T-helper 9 cell (primary cell): ENCODE measurements at places on chromosomes 2 and 18.

DNA sequence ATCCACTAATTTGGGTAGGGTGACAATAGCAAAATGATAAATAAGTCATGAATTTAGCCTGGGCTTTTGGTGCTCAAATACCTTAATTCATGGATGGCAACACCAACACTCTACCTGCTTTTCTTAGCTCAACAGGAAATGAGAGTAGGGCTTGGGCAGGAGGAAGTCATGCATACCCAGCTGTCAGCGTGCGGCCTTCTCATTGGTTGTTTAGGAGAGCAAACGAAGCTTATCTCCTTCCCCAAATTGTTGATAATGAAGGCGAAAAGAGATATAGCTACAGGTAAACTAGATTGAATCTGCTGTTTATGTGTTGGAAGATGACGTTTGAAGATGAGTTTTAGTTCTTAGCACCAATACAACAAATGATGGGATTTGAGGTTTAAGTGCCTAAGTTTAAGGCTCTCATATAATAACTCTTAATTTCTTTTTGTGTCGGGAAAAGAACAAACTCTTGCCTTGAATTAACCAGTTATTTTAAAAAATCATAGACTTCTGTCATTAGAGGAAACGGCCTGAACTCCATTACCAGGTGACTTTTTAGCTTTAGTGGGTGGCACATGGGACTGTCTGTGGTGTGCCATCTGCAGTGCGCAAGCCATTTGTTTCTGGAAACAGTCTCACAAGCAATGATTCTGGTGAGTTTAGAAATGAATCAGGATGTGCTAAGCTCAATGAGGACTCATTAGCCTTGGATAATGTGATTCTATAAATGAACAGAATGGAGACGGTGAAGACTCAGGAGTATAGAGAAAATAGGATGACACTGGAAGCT is 19.8 kb downstream of the MAP4K4 start:
- no peak for DNase-seq

GRCh38 chr2:73856214-73856613 is 27.5 kb downstream of the STAMBP start:
- DNase-seq, result no peak

GRCh38 chr2:96934831-96935540 is 51.4 kb downstream of the FAM178B start:
- DNase-seq, result no peak

DNA sequence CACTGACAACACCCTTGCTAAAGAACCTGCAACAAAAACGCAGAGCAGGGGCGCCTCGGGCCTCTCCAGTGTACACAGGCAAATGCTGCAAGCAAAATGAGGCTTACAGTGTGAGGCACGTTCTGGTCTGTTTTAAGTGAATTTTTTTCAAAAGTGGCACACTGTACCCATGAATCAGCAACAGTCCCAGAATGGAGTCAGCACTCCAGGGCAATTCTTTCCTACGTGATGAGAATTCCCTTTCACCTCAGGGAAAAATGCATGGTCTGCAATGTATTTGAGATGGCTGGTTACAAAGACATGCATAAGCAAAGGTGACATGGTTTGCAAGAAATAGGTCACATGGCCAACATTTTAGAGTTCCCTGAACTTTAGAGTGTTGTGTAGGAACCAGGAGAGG is 94.4 kb downstream of the UXS1 start:
- DNase-seq, result no peak

- DNase-seq, result no peak
Measured at GRCh38 chr2:45167920-45168629, 158.8 kb upstream of the SIX2 start.

GRCh38 chr2:80185091-80185490 is 119.5 kb downstream of the LRRTM1 start:
- no peak for DNase-seq

GRCh38 chr18:23574611-23575308 is 11.5 kb downstream of the NPC1 start:
- DNase-seq, result no peak

GRCh38 chr2:100513650-100514049 is 43.4 kb downstream of the NMS start:
- no peak for DNase-seq

GRCh38 chr2:23434721-23435121 is 49.7 kb downstream of the KLHL29 start:
- DNase-seq, result no peak

DNA sequence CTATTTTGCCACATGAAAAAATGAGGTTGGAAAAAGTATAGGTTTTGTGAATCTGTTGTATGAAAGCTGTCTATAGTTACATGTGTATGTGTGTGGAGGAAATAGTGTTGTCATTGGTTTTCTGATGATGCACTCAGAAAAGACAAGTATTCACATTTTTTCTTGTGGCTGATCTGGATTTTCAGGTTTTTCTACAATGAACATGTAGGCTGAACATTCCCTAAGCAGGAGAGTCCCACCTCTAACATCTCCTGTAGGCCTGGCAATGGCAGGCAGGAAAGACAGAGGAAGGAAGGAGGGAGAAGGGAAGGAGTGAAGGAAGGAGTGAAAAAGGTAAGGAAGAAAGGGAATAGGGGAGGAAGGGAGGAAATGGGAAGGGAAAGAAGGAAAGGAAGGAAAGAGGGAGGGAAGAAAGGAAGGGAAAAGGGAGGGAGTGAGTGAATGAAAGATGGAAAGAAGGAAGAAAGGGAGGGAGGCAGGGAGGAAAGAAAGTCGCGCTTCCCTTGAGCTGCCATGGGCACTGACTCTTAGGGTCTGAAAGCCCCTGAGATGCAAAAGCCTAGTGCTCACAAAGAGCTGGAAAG is 495 bp upstream of the IL36RN start:
- DNase-seq, result no peak

DNA sequence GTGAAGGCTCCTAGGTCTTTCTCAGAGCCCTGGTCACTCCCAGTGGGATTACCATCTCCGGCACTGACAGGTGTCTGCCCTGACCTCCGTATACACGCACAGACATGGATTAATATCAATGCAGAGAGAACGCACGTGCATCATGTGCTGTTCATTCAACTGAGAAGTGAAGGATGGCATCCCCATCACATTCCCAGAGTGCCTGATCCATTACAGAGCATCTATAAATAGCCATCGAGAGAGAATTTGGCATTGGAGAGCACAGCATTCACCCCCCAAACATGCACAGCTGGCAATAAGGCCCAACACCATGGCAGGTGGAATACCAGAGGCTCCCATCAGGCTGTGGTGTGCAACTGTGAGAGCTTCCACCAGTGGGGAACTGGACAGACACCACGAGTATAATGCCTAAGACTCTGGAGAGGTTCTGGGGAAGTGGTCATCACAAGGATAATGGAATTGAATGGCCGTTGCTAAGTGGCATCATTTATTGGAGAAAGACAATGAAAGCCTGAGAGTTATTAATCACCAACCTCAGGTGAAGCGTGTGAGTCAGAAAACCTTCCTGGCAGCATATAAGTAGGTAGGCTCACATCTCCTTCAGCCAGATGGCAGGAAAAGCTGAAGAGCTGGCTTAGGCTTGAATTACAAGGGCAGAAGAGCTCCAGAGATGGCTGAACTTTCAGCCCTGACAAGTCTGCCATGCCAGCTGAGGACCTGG is 244.5 kb upstream of the ID2 start:
- DNase-seq, result no peak

- no peak for DNase-seq
Measured at GRCh38 chr2:7288484-7288883, 371.3 kb downstream of the RNF144A start.

- no peak for DNase-seq
Measured at GRCh38 chr2:144493027-144493809, 26.7 kb downstream of the ZEB2 start.

- no peak for DNase-seq
Measured at GRCh38 chr2:6442252-6442985, 423.3 kb downstream of the CMPK2 start.

- DNase-seq, result no peak
Measured at GRCh38 chr18:74019864-74020263, 127.8 kb downstream of the FBXO15 start.

DNA sequence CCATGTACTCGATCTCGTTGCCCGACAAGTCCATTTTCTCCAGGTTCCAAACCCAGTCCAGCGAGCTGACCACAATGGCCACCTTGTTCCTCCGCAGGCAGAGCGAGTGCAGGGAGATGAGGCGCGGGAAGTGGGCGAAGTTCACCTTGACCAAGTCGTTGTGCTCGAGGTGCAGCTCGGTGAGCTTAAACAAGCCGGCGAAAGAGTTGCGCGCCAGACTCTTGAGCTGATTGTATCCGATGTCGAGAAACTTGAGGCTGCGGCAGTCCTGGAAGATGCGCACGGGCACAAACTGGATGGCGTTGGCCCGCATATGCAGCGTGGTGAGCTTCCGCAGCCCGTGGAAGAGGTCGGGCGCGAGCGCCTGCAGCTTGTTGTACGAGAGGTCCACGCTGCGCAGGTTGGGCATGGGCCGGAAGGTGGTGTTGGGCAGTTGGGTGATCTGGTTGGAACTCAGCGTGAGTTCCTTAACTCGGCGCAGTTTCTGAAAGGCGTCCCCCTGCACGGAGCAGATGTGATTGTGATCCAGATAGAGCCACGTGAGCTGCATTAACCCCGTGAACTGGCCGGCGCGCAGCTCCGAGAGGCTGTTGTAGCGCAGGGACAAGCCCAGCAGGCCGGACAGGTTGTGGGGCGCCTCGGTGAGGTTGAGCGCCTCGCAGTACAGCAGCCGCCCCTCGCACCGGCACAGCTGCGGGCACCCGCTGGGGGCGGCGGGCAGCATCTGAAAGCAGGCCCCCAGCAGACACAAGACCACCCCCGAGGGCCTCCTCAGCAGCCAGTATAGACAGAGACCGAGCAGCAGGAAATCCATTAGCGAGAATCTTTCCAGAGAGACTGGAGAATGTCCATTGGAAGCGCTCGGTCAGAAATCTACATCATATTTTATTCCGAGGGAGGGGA is 1.3 kb downstream of the LRRTM1 start:
- no peak for DNase-seq

- DNase-seq, result no peak
Measured at GRCh38 chr2:223532161-223532560, 70.0 kb downstream of the SCG2 start.

- DNase-seq, result no peak
Measured at GRCh38 chr18:5286525-5286924, 9.0 kb downstream of the ZBTB14 start.

- DNase-seq, result no peak
Measured at GRCh38 chr2:191661097-191661924, 16.6 kb upstream of the NABP1 start.

GRCh38 chr2:206876216-206876860 is 63.0 kb upstream of the CPO start:
- no peak for DNase-seq

DNA sequence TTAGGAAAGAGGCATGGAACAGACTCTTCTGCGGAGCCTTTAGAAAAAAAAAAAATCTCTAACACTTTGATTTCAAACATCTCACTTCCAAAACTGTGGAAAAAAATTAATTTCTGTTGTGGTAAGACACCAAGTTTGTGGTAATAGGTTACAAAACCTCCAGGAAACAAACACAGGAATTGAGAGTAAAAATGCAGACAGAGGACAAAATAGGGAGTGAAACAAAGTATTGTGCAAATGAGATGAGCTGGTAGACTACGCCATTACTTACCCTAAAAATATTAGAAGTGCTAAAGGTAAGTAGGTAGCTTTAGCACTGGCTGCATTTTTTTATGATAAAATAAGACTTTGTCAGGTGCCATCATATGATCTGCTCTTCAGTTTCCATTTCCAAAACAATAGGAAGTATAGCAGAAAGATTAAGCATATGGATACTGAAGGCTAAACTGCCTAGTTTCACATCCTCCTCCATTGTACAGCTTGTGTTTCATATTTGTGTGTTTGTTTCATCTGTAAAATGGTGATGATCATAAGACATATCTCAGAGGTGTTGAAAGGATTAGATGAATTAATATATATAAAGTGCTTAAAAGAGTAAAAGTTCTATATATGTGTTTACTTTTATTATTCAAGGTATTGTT is 309.2 kb downstream of the NR4A2 start:
- DNase-seq, result no peak

- no peak for DNase-seq
Measured at GRCh38 chr2:6576302-6576701, 289.4 kb downstream of the CMPK2 start.

DNA sequence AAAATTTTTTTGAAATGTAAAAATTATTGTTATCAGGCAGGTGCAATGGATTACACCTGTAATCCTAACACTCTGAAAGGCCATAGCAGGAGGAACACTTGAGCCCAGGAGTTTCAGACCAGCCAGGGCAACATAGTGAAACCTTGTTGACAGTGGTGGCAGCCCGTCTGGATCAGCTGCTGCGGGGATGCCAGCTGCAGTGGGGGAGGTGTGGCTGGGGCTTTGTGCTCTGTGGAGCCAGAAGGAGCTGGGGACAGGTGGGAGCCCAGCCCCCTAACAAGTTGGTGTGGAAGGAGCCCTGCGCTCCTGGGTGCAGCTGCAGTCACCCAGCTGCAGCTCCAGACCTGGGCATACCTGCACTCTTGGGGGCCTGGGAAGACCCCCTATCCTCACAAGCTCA is 182.4 kb upstream of the MC4R start:
- DNase-seq, result no peak

DNA sequence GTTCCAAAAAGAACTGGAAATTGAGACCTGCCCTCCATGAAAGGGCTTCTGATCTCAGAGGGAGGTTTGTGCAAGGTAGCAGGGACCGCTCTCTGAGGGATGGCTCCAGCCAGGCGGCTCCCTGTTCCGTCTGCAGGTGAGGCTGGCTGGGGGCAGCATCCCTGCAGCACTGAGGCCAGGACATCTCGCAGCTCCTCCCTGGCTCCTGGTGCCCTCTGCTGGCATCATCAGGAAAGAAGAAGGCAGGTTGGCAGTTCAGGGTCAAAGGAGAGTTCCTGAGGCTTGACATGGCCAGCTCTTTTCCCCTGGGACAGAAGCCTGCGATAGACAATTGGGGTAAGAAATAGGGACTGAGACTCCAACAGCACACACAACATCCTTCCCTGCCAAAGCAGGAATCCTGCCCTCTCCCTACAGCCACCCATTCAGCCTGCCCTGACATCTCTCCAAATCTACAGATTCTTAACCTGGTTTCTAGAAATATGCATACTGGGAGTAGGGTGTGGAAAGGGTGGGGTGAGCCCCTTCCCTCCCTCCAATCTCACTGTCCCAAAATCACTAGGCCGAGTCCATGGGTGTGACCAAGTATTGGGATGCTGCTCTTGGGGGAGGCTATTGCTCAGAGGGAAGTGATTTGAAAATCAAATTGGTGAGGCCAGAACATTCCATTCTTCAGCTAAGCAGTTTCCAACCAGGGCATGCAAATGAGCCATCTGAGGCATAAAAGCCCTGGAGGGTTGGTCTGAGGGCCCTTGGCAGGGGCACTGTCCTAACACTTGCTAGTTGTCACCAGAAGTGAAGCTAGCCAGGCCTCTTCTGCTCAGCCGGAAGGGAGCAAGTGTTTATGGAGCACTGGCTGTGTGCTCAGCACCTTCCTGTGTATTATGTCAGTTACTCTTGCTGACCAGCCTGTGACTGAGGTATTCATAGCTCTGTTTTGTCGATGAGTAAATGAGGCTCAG is 185.4 kb downstream of the TFCP2L1 start:
- DNase-seq, result no peak
